Stimulated activated CD8-positive, alpha-beta memory T cell treated with anti-CD3 and anti-CD28 coated beads, Interleukin-2, amount 100 ng/mL, for 1 hour (primary cell): ENCODE measurements at places on chromosomes 1 and 21.

- no peak for DNase-seq
Observed at GRCh38 chr1:78831731-78832360, 174.7 kb downstream of the ADGRL4 start.

DNA sequence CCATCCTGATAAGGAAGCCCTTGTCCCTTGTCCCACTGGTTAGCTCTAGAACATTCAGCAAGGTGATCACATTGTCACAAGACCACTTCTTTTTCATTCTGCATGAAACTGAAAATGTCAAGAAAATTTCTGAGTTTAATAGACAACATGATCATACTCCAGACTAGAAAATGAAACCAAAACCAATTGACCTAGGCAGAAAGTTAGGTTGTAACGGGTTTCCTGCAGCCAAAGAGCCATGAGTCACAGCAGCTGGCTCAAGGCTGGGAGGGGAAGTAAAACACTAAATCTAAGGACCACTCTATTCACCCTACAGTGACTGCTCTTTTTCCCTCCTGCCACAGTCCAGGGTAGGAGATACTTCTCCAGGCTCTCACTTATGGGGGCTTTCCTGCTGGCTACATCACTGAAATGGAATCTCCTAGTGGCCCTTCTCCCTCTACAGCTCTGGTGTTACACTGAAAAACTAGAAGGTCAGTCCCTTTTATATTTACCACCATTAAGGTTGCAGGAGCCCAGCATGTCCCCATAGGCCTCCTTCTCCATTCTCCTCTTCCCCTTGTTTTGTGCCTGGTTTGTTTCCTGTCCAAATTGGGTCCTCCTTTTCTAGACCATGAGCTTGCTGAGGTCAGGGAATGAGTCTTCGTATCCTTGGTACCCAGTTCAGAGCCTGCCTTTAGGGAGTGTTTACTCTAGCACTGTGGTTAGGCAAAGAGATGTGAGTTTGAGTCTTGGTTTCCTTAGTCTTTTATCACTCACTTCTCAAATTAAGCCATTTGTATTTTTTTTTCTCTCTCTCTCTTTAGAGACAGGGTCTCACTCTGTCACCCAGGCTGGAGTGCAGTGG is 236.5 kb upstream of the JUN start:
- DNase-seq, result peak; percentile 8

- no peak for DNase-seq
Observed at GRCh38 chr1:22821027-22821426, 110.4 kb downstream of the EPHB2 start.

DNA sequence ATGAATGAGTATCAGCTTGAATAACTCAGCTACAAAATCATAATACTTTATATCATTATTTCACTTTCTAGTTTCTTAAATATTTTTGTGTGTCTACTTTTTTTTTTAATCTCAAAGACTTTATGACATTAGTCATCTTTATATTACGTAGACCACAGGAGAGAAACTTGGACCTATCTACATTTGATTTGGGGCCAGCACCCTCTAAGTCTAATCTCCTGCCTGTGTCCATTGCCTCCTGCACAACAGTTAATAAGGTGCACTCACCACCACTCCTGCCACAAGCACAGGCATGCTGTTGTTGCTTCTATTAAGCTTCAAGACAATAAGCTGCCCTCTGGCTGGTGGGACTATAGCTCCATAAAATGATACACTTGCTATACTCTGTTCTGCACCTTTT is 70.4 kb downstream of the DIRAS3 start:
- no peak for DNase-seq

DNA sequence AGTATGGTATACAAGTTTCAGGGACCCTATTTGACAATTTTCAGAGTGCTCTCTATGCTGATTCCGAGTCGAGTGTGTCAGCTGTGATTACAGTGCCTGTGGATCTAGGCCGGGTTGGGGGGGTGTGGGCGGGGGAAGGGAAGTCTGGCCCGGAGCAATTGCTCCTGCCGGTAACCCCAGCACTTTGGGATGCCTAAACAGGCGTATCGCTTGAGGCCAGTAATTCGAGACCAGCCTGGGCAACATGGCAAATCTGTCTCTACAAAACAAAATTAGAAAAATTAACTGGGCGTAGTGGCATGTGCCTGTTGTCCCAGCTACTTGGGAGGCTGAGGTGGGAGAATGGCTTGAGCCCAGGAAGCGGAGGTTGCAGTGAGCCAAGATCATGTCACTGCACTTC is 1.6 kb upstream of the IL10RB start:
- no peak for DNase-seq
